ENCODE measurements at places on chromosomes 2 and 18.

- no peak for DNase-seq
Observed at GRCh38 chr2:60840880-60841279, 40.5 kb upstream of the REL start.

DNA sequence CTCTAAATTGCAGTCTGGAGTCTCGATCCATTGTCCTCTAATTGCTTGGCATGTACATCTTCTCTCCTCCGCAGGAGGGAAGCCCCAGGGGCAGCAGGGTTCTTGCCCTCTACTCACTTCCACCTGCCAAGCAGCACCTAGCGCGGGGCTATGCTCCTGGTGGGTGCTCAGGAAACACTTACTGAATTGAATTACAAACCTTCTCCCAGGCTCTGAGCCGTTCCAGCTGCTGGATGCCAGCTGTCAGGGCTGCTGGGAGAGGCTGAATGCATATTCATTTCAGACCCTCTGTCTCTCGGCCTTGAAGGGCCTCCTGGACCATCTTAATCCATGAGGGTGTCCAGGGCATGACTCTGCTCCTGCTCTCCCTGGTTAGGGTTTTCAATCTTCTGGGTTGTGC lies 94.0 kb downstream of the CELF4 start:
- DNase-seq = no peak

DNA sequence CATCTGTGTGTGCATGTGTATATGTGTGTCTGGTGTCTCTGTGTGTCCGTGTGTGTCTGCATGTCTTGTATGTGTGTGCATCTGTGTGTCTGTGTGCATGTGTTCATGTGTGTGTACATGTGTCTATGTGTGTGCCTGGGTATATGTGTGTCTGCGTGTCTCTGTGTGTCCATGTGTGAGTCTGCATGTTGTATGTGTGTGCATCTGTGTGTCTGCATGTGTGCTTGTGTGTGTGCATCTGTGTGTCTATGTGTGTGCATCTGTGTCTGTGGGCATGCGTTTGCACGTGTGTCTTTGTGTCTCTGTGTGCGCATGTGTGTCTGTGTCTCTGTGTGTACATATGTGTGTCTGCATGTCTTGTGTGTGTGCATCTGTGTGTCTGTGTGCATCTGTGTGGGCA lies 207.7 kb downstream of the TNS1 start:
- DNase-seq = no peak

- no peak for DNase-seq
Observed at GRCh38 chr2:238431456-238431855, 4.7 kb downstream of the ASB1 start.

GRCh38 chr18:35807811-35808335 lies 164.6 kb upstream of the RMP24 start:
- no peak for DNase-seq
